Natural killer cell treated with Interleukin-12 subunit alpha and Interleukin-12 subunit beta and Interleukin-15 and Interleukin-18, amount 100 ng/mL, for 72 hours (primary cell): ENCODE measurements at places on chromosomes 3 and 15. TPM values are rescaled to one million over a fixed set of nuclear protein-coding genes. Genes with fewer than 3 reads are reported as not detected.

The SLCO2A1 gene
- total RNA-seq = not detected

GRCh38 chr3:140736863-140737460 lies 59.1 kb downstream of the TRIM42 start:
- no peak for DNase-seq

DNA sequence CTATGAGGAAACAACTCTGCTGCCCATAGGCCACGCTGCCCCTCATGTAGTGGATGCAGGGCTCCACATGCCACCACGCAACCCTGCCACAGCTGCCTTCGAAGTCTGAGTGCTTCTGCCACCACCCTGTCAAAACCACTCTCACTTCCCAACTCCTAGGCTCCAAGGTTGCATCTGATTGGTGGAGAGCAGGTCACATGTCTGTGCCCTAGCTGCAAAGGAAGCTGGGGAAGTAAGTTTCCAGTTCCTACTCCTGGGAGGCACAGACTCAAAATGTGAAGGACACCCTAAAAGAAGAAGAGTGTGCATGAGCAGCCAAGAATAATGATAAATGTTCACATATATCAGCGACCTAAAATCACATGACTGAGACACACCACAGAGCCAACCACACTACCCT lies 31.9 kb upstream of the TICRR start:
- no peak for DNase-seq

DNA sequence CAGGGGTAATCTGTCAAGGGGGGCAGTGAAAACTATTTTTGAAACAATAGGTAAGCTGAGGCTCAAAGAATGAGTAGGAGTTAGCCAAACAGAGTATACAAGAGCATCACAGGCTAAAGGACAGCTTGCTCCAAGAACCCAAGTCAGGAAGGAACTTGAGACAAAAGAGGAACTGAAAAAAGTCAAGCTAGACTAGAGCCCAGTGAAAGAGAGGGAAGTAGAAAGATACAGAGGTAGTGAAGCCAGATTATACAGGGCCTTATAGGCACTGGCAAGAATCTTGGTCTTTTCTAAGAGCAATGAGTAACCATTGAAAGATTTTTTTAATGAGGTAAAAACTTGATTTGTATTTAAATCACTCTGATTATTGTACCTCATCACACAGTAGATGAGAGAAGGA lies 69.9 kb downstream of the FILIP1L start:
- no peak for DNase-seq

The GPR176 gene
- 0.07 TPM for total RNA-seq

The FAM107A gene
- not detected for total RNA-seq

DNA sequence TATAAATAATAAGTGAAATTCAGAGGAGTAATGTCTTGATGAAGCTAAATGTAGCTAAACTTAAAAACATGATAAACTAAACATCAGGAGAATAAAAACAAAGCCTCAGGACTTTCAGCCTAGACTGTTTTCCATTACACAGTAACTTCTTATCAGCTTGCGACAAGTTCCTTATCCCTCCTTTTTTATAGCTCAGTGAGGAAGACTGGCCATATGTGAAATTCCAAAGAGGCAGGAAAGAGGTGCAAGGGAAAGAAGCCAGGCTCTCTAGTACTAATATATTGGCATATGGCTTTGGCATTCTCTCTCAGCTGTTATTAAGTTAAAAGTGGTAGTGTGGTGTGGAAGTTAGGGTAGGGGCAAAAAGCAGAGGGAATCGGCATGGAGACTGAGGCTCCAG lies 4.4 kb downstream of the COX17 start:
- DNase-seq = no peak

DNA sequence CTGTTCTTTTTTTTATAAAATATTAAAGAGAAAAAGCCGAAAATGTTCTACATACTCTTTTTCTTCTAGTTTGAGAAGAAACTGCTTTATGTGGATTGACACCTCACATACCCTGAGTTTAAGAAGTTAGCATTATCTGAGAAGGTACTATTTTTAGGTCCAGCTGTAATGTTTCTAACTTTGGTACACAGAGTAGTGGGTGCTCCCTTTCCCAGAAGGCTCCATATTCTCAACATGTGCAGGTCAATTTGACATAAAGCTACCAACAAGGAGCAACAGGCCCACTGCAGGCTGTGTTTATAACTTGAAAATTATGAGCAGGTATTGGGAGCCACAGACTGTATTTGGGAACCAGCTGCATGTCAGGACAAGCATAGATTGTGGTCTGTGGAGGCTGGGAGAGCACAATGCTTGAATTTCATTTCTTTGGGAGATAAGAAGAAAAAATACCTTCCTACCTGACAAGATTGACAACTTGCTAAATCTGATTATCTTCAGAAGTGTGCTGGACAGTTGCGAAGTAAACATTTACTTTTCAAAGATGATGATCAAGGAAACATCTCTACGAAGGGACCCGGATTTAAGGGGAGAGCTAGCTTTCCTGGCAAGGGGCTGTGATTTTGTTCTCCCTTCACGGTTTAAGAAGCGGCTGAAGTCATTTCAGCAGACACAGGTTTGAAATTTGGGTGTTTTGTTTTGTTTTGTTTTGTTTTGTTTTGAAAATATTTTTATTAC lies 57.2 kb downstream of the PPP2R3A start:
- DNase-seq = no peak

The CLSTN2 gene
- not detected for total RNA-seq

DNA sequence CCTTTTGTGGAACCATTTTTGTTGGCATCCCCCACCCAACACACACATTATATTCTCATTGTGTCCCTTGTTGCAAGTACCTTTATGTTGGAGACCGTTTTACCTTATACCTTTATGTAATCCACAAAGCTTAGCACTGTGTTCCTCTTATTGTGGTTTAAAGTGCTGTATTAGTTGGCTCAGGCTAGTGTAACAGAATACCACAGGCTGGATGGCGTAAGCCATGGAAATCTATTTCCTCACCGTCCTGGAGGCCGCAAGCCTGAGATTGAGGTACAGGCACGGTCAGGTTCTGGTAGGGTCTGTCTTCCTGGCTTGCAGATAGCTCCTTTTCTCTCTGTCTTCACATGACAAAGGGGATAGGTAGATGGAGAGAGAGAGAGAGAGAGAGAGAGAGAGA lies 302.8 kb downstream of the ROBO2 start:
- DNase-seq = no peak

DNA sequence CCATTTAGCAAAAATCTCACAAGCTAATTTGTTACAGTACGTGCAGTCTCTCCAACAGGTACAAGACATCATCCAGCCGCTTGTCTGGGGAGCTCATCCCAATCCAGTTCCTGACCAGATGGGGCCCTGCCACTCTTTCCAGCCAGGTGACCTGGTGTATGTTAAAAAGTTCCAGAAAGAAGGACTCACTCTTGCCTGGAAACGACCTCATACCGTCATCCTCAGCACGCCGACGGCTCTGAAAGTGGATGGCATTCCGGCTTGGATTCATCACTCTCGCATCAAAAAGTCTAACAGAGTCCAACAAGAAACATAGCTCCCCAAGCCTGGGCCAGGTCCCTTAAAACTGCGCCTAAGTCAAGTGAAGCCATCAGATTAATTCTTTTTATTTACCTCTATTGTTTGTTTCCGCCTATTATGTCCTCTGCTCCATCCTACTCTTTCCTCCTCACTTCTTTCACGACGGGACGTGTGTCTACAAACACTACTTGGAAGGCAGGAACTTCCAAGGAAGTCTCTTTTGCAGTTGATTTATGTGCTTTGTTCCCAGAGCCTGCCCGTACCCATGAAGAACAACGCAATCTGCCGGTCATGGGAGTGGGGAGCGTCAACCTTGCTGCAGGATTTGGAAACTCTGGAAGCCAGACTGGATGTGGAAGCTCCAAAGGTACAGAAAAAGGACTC lies 37.5 kb downstream of the ZBTB11 start:
- no peak for DNase-seq

The TUBGCP4 gene
- total RNA-seq = 61.1 TPM

GRCh38 chr3:162719684-162720341 lies 1223.2 kb downstream of the OTOL1 start:
- no peak for DNase-seq

DNA sequence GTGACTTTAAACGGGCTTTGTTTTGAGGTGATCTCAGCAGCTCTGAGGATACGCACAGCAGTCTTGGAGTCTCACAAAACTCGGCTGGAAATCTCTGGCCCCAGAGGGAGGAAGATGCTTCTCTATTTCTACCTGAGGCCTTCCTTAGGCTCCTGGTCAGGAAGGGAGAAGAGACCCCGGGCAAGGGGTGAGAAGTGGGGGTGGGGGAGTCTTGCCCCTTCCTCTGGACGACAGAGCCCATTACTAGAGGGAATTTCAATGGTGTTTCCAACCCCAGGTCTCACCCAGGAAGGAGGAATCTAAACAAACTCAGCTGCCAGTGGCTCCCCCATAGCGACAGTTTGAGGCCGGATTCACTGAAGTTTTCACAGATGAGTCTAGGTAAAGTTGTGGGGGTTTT lies 37.4 kb upstream of the PCSK6 start:
- no peak for DNase-seq

DNA sequence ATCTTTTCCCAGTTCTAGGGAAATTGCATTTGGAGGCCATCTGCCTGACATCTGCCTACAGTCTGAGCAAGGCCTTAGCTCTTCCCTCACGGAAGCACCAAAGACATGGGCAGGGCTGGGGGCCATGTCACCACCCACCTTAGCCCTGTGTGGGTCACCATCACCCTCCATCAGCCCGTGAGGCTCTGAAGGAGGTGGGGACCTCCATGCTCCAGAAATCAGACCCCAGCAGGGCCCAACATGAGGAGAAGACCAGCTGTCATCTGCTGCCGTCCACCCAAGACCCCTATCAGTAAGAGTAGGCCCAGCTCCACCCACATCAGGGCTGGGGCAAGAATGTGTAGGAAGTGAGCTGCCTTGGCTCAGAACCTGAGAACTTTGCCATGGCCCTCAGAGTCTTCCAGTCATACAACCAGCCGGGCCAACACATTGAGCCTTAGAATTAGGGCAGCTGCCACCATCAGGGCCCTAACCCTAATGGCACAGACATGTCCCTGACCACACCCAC lies 1.9 kb downstream of the TMIE start:
- DNase-seq = no peak

The GOLGA6L7 gene
- not detected for total RNA-seq

GRCh38 chr3:71156062-71156665 lies 427.4 kb downstream of the FOXP1 start:
- no peak for DNase-seq

GRCh38 chr15:38217191-38217595 lies 35.4 kb upstream of the SPRED1 start:
- DNase-seq = no peak

DNA sequence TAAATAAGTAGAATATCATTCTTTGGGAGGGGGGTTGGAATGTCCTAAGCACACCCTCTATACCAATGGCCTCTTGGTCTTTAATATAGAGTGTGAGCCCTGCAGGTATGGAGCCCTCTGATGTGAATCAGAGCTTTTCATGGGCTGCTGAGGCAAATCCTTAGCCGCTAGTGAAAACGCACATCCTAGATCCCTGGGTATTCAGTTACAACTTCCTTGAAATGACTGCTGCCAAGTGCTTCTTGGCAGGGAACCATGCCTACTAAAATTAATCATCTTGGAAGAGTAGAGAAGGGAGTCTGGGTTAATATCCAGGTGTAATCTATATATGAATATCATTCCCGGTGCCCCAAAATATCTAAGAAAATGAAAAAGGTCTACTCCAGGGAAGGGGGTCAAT lies 109.1 kb downstream of the POLQ start:
- DNase-seq = no peak

- no peak for DNase-seq
Measured at GRCh38 chr15:41269887-41270286, 38.8 kb downstream of the CHP1 start.

The ATG7 gene
- total RNA-seq = 45.0 TPM

The ACVR2B gene
- 3.8 TPM for total RNA-seq

GRCh38 chr15:48974882-48975281 lies 11.2 kb upstream of the SHC4 start:
- DNase-seq = no peak

The OXTR gene
- 1.8 TPM for total RNA-seq

DNA sequence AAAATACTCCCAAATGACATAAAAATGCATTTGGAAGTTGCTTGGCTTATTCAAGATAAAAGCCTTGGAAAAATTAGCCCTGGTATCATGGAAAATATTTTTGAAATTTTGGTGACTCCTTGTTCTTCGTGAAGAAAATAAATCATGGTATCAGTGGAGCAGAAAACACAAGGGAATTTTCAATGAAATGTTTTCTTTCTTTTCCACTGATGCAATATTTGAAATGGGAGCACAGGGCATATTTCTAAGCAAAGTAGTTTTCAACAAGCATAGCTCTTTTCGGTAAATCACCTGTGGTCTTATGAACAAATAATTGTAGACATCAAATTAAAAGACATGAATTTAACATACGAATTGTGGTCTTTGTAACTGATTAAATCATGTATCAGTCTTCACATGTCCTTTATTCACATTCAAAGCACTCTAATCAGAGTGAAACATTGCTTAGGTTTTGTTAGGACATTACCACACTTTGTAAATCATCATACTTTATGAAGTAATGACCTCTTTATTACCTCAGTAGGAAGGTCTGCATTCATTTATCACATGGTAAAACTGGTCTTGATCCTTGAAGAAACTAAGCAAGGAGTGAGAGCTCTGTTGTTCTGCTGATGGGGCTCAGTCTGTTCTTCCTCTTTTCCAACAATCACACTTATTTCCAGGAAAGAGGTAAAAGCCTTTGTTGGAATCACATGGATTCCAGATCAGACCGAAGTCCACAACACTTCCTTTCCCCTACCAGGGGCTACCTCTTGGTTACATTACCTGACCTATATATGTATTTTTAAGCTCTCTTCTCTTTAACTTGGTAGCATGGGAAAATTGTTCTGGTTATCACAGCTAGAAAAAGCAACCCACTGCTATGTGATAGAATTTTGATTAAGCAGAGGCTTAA lies 413.5 kb upstream of the THBS1 start:
- DNase-seq = no peak

- peak; percentile 76 for DNase-seq
Measured at GRCh38 chr3:125051715-125052581, 3.8 kb downstream of the HEG1 start.

GRCh38 chr3:126677862-126678503 lies 23.1 kb upstream of the TXNRD3 start:
- no peak for DNase-seq

- no peak for DNase-seq
Measured at GRCh38 chr3:29271475-29271874, 9.4 kb upstream of the RBMS3 start.

- no peak for DNase-seq
Measured at GRCh38 chr3:196419386-196419785, 12.8 kb downstream of the UBXN7 start.

GRCh38 chr3:128725547-128726022 lies 398 bp upstream of the RAB7A start:
- no peak for DNase-seq

The CGNL1 gene
- total RNA-seq = not detected
